ENCODE measurements at places on chromosomes 5 and 9. TPM values are rescaled to one million over a fixed set of nuclear protein-coding genes. Genes with fewer than 3 reads are reported as not detected.

DNA sequence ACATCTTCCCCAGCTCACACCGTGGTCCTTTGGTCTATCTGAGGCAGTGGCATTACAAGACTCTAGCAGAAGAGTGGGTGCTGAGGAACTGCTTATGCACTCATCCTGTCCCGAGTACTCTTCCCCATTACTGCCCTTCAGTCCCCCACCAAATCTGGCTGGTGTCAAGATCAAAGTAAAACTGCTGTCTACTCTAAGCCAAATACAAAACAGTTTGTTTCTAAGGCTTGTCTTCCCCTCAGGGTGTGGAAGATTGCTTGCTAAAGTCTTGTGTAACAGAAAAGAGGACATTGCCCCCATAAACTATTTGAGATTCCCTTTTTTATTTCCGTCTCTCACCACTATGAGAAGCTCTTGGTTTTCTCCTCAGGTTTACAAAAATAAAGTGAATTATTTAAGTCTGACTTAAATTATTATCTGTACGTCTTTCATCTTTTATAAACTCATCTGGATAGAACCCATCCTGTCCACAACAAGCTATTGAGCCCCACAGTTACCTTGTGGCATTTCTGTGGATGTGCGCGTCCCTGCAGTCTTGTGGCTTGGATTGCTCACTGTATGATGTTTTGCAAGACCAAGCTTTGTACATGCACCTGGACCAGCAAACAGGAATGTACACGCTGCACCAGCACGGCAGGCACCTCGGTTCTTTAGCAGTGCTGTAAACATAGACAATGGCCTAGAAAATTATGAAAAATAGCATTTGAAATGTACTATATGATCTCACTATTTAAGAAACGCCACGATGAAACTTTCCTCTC is 61.0 kb downstream of the CYSTM1 start:
- no peak for DNase-seq

GRCh38 chr5:8493176-8493575 is 624.2 kb downstream of the MTRR start:
- DNase-seq: no peak

GRCh38 chr9:18319918-18320445 is 154.0 kb upstream of the ADAMTSL1 start:
- DNase-seq: peak; percentile 14

DNA sequence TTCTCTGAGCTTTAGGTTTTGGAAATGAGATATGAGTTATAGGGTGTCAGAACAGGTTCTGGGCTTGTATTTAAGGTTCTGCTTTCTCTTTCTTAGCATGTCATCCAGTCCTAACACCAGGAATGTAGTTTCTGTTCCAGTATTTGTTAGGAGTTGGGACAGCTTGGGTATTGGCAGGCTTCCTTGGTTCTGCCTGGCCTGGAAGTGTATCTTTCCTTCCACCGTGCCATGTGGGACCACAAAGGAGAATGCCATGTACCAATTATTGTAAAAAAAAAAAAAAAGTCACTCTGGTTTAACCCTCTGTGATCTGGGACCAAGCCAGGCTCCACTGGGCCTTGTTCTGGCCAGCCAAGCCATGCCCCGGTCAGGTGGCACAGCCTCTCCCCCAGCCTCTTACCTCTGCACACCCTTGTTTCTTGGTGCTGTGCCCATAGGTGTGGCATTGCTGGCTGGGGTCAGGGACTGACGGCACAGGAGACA is 47.8 kb downstream of the ARHGAP26 start:
- peak; percentile 60 for DNase-seq

DNA sequence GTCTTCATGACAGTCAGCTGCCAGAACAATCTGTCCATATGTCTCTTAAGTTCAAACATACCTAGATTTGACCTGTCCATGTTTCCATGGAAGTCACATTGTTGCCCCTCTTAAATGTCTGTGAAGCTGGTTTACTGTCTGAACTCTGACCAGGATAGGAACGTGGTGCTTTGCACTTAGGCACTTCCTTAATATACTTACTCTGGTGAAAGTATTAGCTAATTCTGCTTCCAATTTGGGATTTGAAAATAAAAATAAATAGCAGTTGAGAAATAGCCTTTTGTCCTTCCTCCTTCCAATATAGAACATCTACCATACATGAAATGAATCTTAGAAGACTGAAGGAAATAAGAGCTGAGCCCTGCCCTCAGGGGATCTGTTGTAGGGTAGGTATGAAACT is 524.5 kb upstream of the CLINT1 start:
- no peak for DNase-seq

DNA sequence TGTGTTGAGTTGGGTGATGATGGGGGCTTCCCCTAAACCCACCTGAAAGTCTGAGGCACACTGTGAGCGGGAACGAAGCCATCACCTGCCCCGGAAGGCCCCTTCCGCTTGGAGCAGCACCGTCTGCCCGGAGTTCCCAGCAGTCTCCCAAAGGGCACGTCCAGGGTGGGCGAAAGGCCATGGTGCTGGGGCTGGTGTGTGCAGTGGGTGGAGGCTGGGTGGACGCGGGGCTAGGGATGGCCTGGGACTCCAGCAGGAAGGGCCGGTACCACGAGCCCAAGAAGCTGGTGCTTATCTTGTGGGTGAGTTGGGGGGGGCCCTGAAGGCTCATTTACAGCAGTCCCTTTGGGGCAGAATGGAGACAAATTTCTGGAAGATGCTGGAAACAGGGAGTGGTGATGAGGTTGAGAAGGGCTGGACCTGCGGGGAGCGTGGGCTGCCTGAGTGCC is 4.6 kb downstream of the FLT4 start:
- DNase-seq: no peak

GRCh38 chr9:11558043-11558442 is 945.2 kb upstream of the PTPRD start:
- no peak for DNase-seq

The LCN9 gene
- not detected for total RNA-seq

GRCh38 chr9:138114501-138115245 is 237.1 kb downstream of the CACNA1B start:
- no peak for DNase-seq

The IL4 gene
- total RNA-seq: not detected

GRCh38 chr5:2756211-2757152 is 5.0 kb upstream of the IRX2 start:
- DNase-seq: no peak

DNA sequence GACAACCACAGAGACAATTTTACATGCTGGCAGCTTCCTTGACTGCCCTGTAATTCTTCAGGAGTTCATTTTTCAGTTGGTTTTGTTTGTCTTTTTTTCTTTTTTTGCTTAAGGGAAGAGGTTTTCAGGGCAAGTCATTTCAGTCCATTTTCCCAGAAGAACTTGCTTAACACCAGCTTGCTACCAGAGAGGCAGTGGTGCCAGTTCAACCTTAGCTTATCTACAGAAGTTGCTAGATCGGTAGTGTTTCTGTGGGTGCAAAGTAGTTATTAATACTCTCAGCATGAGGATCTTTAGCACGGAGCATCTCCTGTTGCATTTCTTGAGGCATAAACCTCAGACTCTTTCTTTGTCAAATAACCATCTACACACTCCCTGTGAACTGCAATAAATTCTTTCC is 1.1 kb downstream of the SPEF2 start:
- DNase-seq: no peak

DNA sequence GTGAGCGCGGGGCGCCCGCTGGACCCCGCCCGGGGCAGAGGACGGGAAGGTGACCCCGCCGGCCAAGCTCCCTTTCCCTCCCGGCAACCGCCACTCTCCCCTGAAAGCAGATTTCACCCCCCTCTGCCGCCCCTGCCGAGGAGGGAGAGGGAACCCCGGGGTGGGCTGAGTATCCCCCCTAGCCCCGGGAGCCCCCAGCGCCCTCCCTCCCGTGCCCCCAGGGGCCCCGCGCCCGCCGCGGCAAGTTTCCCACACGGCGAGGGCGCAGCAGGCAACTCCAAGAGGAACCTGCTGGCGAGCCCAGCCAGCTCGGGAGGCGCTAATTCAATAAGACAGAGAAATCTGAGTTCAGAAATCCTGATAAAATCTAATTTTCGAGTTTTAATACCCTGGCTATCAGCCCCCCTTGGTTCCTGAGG is 1.6 kb downstream of the NTNG2 start:
- peak; percentile 20 for DNase-seq

The LHX3 gene
- total RNA-seq: not detected

DNA sequence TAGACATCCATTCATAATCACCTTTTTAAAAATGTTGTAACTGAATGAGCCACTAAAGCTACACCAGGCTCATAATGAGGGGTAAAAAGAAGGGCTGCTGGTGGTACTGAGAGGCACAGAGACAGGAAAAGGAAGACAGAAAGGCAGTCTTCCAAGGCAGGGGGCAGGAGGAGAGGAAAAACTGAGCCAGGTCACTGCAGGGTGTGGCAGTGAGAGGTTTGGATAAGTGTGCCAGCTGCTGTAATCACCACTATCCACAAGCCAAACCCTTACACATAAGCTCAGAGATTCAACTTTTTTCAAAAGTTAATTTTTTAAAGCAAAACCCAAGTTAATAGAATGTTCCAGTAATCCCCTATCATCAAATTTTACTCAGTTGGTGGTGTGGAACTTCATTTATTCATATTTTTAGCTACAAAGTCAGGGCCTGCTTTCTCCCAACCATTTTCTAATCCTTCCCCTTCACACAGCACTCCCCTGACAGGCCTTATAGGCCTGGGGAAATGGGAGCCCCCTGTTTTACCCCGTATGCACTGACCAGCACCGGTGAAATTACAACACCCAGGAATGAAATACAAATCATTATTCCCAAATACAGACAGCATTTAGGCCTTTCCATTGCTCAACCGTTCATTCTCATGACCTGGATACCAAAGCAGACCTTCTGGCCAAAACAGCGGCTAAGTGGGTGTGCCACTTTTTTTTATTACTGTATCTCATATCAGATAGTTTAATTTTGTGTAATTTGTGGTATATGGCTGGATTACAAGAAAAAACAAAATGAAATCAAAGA is 76.3 kb downstream of the EFNA5 start:
- no peak for DNase-seq

DNA sequence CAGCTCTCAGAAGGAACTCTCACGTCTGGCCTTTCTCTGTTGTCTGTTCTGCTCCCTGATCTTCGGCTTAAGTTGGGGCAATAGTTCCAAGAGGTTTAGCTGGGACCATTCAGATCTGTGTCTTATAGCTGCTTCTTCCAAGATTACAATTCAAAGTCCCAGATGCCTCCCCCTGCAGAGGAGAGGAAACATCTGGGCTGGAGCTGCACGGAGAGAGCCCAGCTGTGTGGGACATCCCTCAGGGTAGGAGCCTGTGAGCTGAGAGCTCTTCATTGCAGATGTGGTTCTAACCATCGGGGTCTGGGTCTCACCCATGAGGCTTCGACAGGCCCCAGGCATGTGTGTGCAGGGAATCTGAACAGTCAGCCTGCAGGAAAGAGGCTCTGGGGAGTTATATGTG is 9.0 kb upstream of the PHF19 start:
- no peak for DNase-seq

The PTTG1 gene
- 1,224 TPM for total RNA-seq

DNA sequence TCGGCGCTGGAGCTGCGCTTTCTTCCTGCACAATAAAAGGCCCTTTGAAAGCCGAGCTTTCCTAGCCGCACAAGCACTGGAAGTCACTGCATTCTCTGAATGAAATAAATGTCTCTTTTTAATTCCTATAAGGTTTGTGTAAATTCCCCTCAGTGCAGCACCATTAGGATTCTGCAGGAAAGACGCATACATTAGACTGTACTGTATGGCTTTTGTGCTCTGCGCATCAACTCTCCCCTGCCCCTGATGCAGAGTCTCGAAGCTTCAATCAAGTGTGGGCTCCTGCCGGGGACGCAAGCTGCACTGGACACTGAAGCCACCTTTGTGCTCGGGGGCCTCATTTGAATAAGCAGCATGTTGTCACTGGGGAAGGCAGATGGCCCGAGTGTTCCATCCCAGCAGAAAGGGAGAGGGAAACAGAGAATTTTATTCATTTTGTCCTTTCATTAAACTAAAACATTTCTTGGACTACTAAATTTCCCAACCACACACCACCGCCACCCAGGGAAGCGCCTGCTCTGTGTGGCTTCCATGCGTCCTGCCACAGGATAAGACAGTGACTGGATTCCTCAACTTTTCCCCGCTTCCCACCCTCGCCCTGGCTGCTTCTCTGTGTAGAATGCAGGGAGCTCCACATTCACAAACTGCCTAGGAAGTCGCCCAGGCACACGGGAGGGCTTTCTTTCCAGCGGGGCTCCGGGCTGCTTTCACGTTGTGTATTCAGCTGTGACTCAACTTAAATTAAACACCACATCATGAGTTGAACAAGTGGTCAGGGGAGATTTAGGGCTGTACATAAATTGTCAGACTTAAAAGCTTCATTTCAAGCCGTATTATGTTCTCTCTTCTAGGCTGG is 635.4 kb downstream of the IRX1 start:
- no peak for DNase-seq

The PCDHA5 gene
- total RNA-seq: not detected

The OR13C3 gene
- total RNA-seq: not detected

The IL9 gene
- total RNA-seq: not detected
